Stimulated activated CD4-positive, alpha-beta T cell treated with anti-CD3 and anti-CD28 coated beads, Interleukin-15, amount 100 ng/mL, for 1 hour (primary cell): ENCODE measurements at places on chromosomes 4 and X.

DNA sequence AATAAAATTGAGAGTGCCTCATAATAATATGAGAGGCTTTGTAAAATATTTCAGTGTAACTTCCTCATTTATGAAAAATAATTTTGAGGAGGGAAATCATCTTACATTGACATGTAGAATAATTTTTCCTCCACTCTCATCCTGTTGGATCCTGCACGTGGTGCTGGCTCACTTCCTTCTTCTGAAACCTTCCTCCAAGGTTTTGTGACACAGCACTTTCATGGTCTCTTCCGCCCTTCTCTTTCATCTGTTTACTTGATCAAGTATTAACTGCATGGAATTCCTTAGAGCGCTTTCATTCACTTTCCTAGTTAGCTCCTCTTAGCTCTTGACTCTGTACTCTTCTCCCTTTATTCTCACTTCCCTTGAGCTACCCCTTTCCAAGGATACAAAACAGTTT lies 246.5 kb downstream of the RAPGEF2 start:
- no peak for DNase-seq

- no peak for DNase-seq
Observed at GRCh38 chr4:213971-214370, 89.7 kb downstream of the ZNF718 start.

- DNase-seq = no peak
Observed at GRCh38 chr4:52051213-52051614, at the start of gene SPATA18. SPATA18 (plus strand) TSS chr4:52051304; CDS start chr4:52051705, 401 bp downstream.

DNA sequence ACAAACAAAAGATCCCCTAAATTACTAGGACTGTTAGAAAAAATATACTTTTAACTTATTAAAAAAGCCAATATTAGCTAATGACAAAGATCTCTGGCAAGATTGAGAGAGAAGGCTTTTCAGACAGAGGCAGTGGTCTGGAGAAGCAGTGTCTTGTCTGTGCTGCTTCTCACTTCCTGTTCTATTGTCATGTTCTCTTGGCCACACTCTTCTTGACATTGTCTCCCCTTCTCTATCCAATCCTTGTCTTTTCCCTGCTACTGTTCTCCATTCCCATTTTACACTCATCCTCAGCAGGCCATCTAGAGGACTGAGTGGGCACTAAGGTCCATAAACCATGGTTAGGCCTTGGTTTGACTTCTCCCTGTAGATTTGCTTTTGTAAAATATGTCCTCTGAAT lies 14.0 kb upstream of the TAPT1 start:
- DNase-seq = no peak

- DNase-seq = no peak
Observed at GRCh38 chrX:120358737-120359456, 3.0 kb upstream of the ATP1B4 start.

DNA sequence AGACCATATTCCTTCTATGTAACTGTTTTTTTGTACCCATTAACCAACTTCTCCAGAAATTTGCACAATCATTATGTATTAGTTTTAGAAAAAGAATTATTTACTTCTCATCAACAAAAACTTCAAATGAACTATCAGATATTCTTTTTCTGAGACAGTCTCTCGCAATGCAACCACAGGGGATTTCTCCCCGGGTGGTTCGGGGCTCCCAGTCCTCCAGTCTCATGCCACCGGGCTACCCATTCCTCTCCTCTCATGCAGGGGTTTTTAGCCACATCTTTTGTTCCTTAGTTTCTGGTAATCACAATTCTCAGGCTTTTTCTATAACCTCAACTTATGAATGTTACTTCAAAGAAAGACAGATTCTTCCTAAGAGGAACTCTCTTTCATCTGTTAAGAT lies 46.6 kb upstream of the CLNK start:
- no peak for DNase-seq

DNA sequence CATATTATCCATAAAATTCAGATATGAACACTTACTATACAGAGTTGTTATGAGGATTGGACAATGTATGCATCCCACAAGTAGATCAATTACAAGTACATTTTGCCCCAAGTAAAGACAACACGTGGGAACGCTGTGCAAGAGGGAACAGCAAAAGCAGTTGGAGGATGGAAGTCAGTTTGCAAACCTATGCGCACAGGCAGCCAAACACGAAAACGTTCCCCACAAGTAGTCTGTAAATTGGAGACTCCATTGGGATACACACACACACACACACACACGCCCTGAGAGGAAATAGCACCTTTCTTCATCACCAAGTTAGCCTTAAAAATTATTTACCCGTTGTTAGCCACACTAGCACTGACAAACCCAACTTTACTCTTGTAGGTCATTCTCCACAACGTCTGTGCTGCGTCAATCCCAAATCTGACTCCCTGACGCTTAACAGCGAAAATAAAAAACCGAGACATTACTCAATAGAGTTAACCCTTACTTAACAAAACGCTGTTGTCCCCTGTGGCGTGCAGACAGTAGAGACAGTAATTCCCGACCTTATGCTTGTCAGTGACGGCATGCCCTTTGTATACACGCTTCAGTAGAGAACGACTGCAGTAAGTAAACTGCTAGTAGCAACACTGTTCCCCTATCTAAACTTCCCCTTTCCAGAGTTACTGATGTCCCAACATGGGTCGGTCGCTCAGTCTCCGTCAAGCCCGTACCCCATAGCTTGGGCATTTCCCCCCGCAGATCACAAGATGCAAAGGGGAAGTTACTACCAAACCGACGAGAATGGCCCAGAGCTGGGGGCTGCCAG lies 730 bp downstream of the MANBA start:
- no peak for DNase-seq

GRCh38 chr4:87962398-87963146 lies 12.9 kb upstream of the SPP1 start:
- DNase-seq = no peak

- DNase-seq = no peak
Observed at GRCh38 chr4:127618427-127618826, 14.3 kb upstream of the INTU start.

GRCh38 chr4:106299977-106300376 lies 16.0 kb downstream of the TBCK start:
- no peak for DNase-seq

DNA sequence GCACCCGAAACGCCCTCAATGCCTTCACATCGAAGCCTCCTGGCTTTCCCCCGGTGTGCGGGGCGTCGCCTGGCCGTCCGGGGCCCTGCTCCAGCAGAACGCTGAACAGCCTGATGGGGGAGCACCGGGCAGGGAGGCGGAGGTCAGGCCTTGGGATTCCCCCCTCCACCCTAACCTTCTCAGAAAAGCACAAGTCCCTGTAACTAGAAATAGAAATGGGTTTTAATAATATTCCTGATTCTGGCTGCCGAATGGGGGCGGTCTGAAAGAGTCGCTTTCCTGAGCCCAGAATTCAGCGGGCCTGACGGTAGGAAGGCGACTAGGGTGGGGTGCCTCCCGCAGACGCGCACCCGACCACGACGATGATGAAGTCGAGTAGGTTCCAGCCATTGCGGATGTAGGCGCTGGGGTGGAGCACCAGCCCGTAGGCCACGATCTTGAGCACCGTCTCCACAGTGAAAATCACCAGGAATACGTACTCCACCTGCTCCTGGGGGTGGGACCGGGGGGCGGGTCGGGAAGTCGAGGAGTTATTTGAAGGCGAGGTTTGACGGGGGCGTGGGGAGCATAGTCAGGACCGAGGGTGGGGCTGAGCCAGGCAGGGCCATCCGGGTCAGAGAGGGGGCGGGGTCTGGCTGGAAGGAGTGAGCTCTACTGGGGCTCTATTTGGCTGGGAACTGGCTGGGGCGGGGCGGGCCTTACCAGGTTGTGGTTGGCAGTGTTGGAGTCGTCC lies 2.5 kb downstream of the CACNA1F start:
- DNase-seq = peak; percentile 31

DNA sequence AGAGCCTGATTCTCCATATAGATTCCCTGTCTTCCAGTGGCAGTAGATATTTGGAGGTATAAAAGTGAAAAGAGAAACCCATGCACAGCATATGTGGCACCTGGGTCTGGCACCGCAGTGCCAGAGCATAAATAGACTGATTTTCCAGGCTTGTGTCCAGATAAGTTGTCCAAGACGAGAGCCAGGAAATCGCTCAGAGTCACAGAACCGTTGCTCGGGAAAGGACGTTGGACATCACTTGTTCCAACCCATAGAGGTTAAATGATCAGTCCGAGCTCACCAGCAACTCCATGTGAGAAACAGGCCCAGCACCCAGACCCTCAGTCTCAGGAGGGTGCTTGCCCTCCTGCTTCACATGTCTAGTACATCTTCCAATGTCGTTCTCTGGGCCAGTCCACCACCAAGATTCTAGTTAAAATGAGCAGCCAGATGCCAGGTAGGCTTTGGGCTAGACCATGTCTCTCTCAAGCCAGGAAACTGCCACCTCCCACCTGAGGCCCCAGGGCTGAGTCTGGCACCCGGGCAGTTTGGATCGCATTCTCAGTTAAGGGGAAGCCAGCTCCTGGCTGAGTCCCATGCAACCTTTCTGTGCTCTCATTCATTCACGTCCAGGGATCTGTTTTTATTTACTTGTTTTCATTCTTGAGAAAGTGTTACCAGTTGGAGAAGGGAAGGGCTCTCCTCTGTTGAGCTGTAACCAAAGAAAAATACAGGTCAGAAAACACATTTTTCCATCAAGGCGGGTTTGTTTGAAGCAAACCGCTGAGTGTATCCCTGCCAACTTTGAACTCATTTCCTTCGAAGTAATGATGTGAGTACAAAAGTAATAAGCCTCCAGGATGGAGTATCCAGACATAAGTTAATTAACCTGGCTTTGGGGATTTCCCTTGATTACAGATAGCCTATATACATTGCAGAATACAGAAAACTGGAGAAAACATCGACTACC lies 91.7 kb downstream of the PHOX2B start:
- no peak for DNase-seq

DNA sequence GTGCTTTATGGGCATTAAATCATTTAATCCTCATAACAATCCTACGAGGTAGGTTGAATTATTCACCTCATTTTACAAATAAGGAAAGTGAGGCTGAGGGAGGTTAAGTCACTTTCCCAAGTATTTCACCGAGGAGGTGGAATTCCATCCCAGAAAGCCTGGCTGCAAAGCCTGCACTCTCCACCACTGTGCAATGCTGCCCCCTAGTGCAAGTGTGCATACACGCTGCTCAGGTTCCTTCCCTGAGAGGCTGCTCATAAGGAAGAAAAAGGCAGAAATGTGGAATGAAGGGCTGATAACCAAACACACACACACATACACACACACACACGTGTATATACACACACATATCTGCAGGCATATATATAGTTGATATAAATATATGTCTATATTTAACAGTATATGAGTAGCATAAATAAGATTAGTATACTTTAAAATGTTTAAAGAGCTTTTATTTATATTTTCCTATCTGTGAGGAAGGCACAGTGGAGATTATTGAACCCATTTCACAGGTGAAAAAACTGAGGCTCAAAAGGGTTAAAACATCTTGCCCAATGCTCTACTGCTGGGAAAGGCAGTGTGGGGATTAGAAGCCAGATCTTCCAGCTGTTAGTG lies 714.5 kb upstream of the TENM3 start:
- no peak for DNase-seq

- DNase-seq = no peak
Observed at GRCh38 chr4:53116954-53117353, 248.9 kb downstream of the SCFD2 start.

GRCh38 chr4:182560358-182560757 lies 317.2 kb downstream of the TENM3 start:
- no peak for DNase-seq

DNA sequence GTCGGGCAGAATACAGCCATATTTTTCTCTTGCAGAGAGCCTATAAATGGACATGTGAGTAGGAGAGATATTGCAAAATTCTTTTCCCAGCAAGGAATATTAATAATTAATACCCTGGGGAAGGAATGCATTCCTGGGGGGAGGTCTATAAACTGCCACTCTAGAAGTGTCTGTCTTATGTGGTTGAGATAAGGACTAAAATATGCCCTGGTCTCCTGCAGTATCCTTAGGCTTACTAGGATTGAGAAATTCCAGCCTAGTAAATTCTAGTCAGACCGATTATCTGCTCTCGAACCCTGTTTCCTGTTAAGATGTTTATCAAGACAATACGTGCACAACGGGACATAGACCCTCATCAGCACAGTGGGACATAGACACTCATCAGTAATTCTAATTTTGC lies 872.6 kb downstream of the FSTL5 start:
- DNase-seq = no peak

GRCh38 chrX:53080628-53081580 lies 1.3 kb upstream of the TSPYL2 start:
- no peak for DNase-seq

DNA sequence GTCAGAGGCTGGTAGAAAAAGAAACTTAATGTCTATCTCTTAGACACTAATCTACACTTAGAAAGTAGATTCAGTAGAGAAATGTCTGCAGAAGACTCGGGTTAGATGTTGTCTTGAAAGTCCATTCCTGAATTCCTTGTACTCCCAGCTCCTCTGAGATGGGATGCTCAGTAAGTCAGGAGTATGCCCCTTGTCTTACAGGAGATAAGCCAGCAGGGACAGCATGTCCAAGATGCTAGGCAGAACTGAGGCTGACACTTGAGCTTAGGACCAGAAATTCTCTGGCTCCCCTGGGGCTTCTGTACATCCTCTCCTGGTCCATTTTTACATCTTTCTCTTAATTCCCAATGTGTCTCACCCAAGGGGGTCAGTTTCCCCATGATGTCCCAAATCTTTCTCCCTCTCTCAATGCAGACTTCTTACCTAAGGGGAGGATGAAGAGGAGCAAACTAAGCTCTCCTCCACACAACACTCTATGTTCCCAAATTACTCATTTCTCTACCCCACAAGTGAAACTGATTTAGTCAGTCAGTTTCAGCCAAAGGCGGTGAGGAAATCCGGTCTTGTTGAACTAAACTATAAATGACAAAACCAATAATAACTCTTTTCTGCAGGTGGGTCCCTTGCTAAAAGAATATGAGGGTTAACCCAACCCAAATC lies 558.2 kb upstream of the DIPK2B start:
- no peak for DNase-seq

- DNase-seq = no peak
Observed at GRCh38 chrX:108316456-108316855, 121.8 kb downstream of the COL4A6 start.

DNA sequence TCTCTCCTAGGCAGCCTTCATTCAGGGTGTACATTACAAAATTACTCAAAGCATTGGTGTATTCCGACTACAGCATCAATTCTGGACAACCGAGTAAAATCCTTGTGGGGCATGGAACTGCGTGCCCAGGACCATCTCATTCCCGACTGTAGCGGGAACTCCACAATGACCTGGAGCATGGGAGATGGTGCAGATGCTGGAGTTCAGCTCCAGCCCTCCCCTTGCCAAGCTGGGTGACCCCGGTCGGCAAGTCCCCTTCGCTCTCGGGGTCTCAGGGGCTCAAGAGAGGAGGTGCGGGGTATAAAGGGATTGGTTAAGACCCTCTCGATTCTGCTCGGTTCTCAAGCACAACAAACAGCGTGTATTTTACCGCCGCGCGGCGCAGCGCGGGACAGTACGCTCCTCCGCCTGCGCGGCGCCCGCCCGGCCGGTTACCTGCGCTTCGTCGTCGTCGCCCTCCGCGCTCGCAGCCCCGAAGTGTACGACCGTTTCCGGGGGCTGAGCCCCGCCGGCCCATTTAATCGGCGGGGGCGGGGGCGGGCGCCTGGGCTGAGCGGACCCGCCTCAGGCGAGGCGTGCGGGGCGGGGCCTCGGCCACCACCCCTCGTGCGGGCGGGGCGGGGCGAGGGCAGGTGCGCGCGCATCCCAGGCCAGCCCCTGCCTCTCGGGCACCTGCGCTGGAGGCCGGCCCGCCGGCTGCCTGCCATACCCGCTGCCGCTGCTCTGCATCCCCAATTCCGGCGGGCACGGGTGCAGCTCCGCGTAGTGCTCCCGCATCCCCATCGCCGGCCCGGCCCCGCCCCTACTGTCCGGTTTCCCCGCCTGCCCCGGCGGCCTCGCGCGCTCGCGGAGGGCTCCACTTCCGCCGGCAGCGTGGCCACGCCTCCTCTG lies at the start of gene G6PD:
Gene G6PD (minus strand): TSS at position 493 of the 891 bp plus-strand sequence. CDS start 691 bp downstream, outside the sequence.
- peak; percentile 74 for DNase-seq
